ENCODE measurements at places on chromosomes 1 and 21.

GRCh38 chr1:218262259-218262658 lies 22.8 kb upstream of the RRP15 start:
- no peak for DNase-seq

- DNase-seq: no peak
Measured at GRCh38 chr1:26829184-26829911, 2.9 kb downstream of the ZDHHC18 start.

DNA sequence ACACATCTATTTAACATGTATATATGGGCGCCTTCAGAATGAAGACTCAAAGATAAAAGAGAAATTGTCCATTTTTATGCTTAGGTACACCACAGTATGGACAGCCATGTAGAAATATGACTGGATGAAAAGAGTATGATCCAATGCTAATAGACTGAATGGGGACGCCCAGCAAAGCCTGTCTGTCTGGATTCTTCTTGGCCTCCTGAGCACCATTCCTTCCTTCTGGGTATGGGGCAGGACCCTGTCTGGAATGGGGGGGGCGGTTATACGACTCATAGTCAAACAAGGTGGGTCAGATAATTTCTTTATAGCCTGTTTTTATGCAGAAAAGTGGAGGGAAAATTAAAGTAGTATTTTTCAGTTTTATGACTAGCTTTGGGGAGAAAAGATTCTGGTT lies 81.2 kb upstream of the ABCD3 start:
- no peak for DNase-seq

GRCh38 chr1:246151796-246152434 lies 355.2 kb downstream of the SMYD3 start:
- peak; percentile 28 for DNase-seq

DNA sequence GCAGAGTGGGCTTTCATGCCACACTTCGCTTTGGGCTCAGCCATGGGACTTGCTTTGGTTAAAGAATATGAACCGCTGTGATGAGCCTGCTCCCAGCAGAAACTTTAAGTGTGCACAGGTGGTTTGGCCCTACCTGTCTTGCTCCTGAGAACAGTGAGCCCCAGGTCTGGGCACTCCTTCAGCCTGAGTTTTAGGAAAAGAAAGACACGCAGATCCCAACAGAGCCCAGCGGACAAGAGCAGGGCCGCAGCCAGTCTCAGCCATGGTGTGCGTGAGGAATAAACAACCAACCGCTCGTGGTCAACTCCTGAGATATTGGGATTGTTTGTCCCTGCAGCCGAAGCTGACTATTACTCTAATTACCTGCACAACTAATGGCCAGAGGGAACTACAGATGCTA lies 217.1 kb upstream of the C1orf174 start:
- no peak for DNase-seq

DNA sequence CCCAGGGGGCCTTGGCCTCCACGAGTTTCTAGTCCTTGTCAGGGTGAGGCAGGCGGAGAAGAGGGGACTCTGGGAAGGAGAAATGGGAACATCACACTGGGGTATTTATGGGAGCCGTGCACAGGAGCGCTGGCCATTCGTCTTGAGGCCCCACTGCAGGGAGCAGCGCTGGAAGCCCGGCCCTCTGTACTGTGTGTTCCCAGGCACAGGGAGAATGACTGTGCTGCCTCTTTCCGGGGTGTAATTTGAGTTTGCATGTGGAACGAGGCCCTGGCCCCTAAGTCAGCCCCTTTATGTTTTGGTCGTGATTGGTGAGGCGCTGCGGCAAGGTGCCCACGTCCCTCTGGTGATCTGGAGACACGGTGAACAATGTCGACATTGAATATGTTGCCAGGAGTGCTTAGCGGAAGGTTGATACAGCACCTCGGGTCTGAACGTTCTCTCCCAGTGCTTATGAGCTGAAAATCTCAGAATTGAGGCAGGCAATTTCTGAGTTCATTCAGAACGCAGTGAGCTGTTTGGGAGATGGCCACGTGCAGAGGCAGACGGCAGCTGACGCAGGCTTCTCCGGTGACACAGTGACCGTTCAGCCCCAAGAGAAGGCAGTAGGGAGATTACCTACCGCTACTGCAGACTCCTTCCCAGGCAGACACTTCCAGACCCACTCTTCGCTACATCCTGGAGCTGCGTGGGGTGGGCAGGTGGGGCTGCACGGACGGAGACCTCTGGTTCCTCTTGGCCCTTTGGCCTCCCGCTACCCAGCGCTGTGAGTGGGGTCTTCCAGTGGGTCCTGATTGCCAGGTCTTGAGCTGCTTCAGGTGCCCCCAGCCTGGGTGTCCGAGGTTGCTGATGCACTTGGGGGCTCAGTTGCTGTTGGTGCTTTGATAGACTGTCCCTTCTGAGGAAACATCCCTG lies 265.8 kb downstream of the CAMTA1 start:
- no peak for DNase-seq

GRCh38 chr1:207883660-207884250 lies 27.2 kb downstream of the CD34 start:
- DNase-seq: no peak

DNA sequence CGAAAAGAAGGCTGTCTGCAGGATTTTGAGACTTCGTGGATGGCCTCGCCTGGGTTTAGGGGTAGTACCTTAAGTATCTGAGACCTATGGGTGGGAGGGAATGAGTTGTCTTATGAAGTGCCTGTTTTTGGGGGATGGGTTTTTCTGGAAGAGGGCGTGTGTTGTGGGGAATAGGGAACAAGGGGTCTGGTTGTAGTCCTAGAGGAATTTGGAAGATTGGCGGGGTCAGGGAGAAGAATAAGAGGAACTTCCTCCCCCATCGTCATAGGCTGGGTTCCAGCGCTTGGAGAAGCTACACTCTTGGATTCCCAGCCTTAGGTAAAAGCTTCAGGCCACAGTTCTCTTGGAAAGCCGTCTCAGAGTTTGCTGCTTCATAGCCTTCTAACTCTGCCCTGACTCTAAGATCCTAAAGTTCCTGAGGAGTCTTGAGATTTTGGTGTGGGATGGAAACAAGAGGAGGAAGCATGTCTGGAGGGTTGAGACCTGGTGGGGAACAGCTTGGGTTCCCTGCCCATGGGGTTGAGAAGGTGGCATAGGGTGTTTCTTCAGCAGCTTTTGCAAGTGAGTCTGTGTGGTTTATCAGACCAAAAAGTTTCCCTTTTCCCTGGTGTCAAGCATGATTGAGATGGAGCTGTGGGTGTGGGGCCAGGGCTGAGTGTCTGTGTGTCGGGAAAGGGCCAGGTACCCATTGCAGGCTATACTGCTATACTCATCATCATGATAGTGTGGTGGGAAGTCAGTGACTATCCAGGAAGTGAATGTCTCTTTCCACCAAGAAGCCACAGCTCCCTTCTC lies 1.8 kb downstream of the VANGL2 start:
- no peak for DNase-seq

DNA sequence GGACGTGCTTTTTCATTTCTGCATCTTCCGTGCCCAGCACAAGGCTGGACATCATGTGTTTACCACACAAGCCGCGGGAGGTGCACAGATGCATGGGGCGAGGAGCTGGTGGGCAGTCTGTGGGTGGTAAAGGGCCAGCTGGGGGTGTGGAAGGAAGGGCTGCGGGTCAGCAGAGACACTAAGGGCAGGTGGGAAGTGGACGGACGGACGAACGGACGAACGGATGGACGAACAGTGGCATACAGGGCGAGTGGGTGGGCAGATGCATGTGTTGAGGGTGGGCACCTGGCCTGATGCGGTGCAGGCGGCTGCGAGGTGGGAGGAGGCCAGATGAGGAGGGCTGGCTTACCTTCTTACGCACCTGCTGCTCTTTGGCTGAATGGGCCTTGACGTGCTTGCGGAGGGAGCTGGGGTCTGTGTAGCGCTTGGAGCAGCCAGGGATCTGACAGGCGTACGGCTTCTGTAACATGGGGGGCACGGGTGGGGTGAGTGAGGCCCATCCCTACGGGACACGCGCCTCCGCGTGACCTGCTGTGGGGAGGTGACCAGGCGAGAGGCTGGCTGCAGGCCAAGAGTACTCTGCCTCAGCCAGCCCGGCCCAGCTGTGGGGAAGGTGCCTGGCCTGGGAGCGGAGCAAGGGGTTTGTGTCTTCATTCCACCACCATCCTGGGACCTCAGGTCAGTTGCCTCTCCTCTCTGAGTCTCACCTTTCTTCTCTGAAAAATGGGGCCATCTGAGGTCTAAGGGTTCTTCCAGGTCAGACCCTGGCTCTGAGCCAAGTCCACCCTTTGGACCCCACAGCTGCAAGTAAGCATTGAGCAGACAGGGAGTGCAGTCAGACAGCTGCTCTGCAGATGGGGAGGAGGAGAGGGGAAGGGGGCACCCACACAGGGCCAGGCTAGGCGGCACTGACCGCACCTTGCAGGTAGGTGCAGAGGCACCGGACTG lies 65.5 kb downstream of the DMRTB1 start:
- DNase-seq: peak; percentile 19

- DNase-seq: no peak
Measured at GRCh38 chr1:77560741-77561140, 121.7 kb downstream of the ZZZ3 start.

- no peak for DNase-seq
Measured at GRCh38 chr1:55195521-55196233, 19.5 kb downstream of the USP24 start.

GRCh38 chr1:213376862-213377372 lies 325.9 kb downstream of the RPS6KC1 start:
- no peak for DNase-seq

DNA sequence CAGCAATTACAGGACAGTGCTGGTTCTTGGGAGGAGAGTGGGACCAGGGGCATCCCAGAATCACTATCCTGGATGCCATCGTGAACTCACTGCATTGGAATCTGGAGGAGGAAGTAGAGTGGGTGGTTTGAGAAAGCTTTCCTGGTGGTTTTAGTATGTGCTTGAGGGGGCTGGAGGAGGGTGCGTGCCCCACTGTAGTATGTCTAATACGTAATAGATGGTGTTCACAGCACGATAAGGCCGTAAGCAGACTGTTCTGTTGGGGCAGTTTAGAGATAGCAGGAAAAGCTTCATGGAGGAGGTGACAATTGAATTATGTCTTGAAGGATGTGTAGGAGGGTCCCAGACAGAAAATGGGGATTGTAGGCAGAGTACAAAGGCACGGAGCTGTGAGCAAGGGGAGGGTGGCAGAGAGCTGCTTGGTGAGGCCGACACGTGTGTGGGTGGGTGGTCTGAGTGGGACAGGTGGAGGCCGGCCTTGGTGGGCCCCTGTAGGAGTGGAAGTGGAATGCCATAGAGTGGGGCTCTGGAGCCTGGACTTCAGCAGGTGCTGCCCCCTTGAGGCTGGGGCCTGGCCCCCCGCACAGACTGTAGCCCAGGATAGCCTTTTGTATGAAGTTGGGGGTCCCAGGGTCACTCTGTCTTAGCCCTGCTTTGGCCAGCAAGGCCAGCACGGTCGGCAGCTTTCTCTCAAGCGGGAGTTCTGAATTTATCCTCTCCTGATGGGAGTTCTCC lies 37.0 kb downstream of the IL6R start:
- no peak for DNase-seq

DNA sequence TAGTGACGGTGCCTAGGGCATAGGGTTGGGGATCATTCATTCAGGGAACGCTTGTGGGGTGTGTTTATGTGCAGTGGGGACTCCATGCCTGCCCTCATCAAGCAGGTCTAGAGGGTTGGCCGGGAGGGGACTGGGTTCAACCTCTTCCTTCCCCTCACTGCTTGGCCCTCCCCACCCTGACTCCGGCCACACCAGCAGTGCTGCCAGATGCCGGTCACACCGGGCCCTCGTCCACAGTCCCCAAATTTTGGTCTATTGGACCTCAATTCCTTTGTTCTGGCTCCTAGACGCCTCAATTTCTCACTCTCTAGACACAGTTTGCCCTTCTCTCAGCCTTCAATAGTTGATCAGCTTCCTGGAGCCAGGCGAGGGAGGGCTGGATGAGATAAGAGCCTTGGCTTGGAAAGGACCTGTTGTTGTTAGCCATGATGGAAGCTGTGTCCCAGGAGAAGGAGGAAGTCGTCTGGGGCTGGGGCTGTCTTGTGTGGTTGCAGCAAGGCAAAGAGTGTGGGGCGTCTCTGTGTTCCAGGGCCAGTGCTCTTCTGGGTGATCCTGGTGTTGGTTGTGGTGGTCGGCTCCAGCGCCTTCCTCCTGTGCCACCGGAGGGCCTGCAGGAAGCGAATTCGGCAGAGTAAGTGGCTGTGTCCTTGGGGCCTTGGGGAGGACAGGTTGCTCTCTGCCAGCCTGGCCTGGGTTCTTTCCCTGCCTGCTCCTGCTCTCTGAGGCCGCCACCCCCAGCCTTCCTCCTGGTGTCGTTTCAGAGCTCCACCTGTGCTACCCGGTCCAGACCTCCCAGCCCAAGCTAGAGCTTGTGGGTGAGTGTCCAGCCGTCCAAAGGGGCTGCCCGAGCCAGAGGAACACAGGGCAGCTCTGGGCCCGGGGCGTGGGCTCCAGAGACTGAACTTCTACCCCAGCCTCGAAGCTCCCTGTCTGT lies 41.1 kb upstream of the TNFRSF1B start:
- DNase-seq: no peak

GRCh38 chr1:51433972-51434510 lies 85.0 kb downstream of the EPS15 start:
- no peak for DNase-seq
